Neural crest cell (in vitro differentiated cells): ENCODE measurements at places on chromosomes 5 and 9. TPM values are rescaled to one million over a fixed set of nuclear protein-coding genes. Genes with fewer than 3 reads are reported as not detected.

Gene TNFSF8
- total RNA-seq: not detected in 2 replicates

DNA sequence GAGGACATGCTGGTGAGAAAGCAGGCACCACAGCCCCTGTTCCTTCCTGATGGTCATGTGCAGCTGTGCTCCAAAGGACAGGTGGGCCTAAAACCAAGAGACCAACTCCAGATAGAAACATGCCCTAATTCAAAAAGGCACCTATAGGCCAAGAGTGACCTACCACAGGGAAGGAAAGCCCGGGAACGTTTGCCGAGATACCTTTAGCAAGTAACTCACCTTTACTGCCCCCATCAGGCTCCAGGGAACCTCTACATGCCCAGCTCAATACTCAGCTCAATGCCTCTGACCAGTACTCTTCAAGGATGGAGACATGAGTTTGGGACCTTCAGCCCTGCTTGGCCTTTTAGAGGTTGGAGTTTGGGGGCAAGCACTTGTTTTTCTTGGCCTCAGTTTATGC lies 172.8 kb upstream of the FSTL4 start:
- no peak for DNase-seq

Gene JAK2
- 5.0 and 5.7 TPM in 2 replicates for total RNA-seq

Gene GDNF
- 0.30 and 0.65 TPM in 2 replicates for total RNA-seq

DNA sequence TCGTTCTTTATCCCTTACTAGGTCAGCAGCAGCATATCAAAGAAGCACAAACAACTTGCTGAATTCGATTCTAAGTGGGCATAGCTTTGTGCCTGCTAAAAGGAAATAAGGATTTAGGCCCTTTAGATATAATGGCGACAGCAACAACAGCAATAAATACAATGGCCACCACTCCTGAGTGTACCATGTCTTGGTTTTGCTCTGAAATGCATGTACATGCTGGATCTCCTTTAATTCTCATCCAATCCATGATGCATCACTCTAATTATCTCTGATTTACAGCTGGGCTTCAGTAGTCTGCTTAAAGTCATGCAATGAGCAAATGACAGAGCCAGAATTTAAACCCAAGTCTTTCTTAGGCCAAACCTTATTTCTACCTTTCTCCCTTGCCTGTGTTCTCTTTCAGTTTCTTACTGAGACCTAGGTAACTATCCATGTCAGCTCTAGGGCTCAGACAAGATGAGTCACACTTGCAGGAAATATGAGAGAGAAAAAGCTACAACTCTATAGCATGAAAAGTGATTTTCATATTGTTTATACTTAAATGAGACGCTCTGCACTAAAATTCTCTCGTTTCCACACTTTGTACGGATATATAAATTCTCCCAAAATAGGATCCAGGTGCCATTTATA lies 111.8 kb downstream of the HMHB1 start:
- DNase-seq: no peak

Gene NXNL2
- not detected in 2 replicates for total RNA-seq

DNA sequence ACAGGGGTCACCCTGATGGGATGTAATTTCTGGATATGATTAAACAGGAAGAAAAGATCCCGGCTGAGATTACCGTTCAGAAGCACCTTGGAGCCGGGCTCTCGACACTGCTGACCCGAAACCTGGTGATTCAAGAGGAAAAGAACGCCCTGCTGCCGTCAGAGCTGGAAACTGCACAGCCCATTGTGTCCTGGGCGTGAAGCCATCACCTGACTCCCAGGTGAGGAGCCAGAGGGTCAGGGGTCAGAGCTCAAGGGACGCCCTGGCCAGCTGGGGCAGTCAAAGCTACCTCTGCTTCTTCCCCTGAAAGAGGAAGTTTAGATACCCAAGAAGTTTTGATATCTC lies 17.8 kb upstream of the SLC12A7 start:
- DNase-seq: no peak

- no peak for DNase-seq
Observed at GRCh38 chr9:26243029-26243697, 564.9 kb upstream of the TUSC1 start.

Gene HMMR
- total RNA-seq: 38.5 and 44.4 TPM in 2 replicates

DNA sequence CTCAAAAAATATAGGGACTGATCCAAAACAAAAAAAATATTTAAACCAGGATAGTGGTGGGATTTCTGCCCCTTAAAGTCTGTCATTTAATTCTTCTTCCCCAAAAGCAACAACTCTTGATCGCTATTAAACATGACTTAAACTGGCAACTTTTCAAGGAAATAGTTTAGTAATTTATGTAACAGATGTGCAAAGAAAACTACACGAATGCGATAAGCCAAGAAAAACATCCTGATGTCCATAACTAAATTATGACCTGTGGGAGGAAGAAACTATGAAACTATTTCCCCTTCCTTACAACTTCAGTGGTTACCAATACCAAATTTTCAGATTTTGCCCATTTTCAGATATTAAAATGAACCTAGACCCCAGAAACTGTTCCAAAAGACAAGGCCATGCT lies 31.5 kb downstream of the CLINT1 start:
- no peak for DNase-seq

DNA sequence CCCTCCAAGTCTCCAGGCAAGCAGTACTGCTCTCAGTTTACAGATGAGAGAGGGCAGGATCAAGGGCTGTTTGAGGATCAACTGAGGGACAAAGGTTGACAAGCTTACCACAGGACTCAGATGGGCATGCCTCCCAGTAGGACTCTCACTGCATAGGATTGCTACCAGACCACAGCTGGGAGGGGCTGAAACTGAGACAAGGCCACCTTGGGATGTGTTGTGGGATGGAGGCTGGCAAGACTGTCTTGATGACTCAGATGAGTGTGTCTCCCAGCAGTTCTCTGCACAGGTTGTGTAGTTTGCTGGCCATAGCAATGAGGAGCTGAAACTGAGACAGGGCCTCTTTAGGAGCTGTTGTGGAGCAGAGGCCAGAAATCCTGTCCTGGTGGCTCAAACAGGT lies 222.2 kb upstream of the IRX1 start:
- no peak for DNase-seq

Gene PCDHGC4
- total RNA-seq: 14.8 and 15.9 TPM in 2 replicates

GRCh38 chr5:80805038-80805437 lies 150.3 kb upstream of the DHFR start:
- no peak for DNase-seq

Gene SGCD
- total RNA-seq: 0.25 and 0.33 TPM in 2 replicates

DNA sequence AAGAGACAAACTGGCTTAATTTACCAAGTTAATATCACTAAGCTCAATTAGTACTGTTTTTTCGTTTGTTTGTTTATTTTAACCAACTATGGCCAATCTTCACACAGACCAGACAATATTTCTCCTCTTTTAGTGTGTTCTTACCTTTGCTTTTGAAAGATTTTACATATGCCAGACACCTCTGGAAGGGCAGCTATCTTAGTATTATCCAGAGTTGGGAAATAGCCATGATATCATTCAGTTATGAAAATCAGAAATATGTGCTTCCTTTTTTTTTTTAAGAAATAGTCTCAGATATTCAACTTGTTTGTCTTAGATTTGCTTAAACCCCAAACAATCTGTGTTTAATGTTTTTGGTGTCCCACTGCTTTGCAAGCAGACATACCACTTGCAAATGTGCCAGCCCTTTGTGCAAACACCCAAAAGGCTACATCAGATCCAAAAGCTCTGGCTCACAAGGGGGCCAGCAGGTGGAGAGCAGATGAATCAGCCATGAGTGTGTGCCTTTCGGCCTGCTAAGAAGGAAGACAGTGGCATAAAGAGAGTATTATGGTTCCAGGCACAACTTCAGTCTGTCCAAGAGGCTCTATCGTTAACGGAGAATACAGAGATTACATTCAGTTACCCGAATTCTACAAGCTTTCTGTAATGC lies 147.6 kb downstream of the EFNA5 start:
- DNase-seq: no peak

DNA sequence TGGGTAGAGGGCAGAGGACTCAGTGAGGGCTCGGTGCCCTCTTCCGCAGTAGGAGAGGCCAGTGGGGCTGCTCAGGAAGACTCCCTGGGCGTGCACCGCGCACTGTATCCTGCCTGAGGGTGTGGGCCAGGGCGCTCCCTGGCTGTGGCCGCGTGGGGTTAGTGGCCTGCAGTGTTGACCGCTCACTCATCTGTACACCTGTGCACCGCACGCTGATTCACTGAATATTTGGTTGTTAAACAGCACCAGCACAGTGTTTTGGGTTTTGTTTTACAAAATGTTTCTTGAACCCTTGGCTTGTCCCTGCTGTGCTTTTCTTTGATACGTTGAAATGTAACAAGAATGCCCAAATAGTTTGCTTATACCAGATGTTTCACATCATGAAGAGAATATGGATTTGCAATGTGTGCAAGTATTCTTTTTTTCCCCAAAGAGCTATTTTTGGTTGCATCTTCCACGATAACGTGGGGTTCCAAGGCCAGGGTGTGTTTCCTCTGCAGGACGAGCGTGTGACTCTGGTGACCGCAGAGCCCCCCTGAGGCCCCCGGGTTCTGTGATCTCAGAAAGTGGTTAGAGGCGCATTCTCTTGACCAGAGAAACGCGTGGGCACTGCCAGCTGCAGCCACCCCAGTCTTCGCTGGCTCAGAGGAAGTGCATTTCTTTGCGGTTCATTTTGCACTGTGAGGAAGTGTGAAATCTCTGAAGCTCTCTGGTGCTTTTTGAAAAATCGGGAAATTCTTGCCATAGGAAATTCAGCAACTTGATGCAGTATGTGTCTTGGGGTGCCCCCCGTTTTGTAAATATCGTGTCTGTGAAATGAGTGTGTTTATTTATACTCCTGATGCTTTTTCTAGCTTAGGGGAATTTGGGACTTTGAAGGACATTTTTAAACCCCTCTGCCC lies 46.9 kb downstream of the AHRR start:
- DNase-seq: no peak

Gene RFK
- total RNA-seq: 15.5 and 16.3 TPM in 2 replicates
